HCEC 1CT (cell line): ENCODE measurements at places on chromosomes 3 and 15.

DNA sequence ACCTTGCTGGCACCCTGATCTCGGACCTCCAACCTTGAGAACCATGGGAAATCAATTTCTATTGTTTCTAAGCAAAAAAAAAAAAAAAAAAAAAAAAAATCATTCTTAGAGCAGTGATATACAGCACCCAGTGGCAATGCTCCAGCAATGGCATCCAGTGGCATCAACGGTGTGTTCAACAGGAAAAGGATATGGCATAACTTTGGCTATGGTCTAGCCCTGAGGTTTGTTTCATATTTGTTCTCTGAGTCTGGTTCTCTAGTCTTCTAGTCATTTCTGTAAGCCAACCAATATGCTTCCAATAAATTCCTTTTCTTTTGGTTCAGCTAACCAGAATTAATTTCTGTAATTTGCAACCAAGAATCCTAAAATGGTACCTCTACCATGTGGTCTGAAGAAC is 19.2 kb downstream of the DENND4A start:
- no peak for DNase-seq

DNA sequence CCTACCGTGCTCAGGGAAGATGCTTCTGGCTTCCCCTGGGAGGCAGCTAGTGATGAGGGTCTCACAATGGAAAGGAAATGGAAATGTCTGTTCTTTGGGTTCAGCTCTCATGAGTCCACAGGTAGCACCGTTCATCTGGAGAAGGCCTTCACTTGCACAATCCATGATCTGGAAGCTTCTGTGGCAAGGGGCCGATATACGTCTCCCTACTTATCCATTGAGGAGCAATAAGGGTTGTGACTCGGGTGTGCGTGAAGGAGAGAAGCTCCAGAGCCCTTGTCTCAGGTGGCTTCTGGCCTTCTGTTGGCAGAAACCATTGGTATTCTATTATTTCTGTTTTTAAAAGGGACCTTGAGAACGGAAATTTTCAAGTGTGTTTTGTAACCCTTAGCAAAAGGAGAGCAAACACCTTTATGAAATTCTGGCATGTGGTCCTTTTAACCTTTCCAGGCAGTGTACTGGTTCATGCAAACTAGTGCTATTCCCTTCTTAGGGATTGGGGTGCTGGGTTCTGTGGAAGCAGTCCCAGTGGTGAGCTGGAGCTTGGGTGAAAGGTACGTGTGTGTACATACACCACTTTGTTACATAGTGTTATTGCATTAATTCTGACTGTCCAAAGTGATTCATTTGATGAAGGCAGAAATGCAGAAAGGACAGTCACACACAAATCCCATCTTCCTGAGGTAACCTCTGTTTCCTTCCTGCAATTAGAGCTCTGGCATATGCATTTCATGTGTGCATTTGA is 32.5 kb downstream of the KLF13 start:
- no peak for DNase-seq

DNA sequence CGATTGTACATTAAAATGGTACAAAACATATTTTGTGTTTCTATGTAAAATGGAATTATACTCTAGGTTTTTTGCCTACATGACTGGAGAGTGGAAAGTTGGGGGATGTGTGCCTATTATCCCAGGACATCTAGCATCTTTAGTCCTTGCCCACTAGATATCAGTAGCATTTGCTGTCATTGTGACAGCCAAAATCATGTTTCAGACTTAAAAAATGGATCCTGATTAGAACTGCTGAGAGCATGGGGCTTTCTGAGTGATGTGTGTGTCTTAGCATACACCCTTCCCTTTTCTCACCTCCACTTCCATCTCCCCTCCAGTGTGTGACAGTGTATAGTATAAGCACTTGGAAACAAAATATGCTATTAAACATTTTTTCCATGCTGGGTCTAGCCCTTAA is 13.3 kb downstream of the ARMC8 start:
- no peak for DNase-seq

DNA sequence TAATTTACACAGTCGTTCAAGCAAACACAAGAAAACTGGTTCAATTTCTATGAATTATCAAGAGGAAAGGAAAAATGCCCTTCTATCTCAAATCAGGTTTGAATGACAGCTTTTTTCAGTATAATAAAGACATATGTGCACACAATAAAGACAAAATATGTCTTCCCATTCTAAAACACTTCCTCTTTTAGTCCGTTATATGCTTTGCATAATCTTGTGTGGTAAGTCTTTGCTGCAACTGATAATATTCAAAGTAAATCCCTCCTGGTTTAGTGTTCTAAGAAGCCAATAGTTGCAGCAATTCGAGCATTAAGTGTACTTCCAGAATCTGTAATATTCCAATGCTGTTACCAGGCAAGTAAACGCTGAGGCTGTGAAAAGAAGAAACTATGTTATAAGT is 43.7 kb upstream of the MAPKBP1 start:
- no peak for DNase-seq

- DNase-seq, result no peak
These were observed 17.0 kb downstream of the ILDR1 start for GRCh38 chr3:122004991-122005565.

GRCh38 chr3:117550766-117551165 is 841.2 kb downstream of the TUSC7 start:
- no peak for DNase-seq

DNA sequence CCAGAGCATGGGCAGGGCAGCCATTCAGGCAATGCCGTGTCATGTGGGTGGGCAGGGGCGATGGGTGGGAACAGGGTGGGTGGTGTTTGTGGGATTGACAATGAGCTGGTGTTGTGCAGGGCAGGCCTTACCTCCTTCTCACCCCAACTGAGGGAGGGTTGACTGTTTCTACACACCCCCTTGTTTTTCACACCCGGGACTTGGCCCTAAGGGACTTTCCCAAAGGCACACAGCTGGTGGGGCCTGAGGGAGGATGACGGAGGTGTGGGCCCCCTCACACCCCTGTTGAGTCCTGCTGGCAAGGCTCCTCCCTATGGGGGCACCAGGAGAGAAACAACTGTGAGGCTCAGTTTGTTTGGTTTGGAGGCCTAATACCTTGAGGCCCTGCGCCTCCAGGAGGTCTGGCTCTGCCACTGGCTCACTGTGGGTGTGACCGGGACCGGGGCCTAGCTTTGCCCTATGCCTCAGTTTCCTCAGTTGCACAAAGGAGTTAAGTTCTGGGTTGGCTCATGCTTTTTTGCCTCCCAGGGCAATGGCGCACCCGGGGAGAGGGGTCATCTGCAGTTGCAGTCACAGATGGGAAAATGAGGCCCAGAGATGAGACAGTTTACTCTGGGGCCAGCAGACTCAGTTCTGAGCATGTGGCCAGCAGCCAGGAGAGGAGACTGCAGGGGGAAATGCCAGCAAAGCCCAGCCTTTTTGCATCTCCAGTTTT is 5.1 kb upstream of the DNAH1 start:
- no peak for DNase-seq

DNA sequence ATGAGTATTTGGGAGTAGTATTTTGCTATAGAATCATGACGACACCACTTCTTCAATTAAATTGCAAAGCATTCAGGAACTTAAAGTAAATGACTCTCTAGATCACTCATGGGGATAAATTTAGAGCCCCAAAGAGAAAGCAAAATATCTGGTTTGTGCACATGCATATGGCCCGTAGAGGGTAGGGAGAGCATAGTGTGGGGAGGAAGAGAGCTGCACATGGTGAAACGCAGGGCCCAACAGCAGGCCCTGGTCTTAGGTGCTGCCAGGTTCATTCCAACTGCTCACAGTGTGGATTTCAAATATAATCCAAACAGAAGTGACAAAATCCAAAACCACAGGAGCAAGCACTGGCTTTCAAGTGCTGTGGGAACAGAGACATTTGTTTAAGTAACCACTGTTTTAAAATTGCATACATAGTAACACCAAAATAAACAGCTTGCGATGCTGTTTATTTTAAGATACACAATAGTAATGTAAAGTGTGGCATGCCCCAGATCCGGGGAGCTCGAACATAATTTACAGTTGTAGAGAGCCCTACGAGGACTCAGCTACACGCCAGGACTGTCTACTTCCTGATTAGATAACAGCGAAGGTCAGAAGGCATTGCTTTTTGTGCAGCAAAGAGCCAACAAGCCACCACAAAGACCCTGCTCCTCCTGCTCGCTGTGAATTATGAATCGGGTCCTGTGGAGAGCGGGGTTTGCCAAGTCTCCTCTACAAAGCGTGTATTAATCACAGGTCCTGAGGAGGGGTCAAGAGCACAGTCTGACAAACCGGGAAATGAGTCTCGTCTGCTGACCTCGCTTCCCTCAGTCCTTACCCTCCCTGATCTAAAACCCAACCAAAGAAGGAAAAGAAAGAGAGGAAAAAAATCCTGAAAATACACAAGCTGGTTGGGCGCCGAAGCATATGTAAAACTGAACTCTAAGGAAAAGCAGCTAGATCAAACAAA is 80.6 kb downstream of the MEIS2 start:
- peak; percentile 77 for DNase-seq

DNA sequence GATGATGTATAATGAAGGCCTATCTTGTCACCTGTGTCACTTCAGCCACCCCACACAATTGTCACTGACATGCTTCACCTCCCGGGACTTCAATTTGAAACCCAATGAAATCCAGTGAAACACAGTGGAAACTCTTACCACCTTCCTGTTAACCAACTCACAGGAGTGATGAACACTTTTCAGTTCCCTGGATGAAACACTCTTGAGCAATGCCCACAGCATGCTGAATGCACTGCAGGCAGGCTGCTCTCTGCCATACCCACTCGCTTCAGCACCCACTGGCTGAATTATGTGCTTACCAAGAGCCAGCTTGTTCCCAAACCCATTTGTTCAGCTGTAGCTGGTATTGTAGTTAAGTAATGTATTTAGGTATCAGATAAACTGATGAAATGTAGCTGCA is 47.0 kb downstream of the MAP2K1 start:
- no peak for DNase-seq

DNA sequence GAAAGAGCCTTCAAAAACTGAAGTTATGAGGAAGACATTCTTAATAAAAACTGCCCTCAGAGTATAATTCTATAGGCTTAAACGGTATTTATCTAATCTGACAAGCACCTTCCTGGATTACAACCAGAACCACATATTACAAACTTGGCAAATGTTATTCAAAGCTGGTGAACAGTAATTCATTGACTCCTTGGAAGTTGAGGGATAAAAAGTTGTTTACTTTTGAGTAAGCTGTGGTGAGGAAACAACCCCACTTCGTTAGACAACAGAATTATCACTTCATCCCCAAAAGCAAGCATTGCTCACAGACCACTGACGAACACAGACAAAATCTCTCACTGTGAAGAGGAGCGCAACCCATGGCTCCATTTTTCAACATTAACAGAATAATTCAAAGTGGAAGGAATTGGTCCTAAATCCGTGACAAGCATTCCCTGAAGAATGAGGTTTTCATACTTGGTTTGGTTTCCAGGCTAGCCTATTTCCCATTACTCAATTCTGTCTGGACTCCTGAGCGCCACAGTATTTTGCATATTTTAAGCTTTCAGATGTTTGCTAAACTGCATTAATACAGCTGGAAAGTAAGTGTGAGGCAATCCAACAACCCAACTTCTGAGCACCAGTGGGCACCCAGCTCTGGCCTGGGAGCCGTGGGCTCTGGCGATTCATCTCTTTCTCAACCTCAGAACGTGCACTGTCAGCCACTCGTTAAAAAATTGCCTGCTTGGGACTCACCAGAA is 32.7 kb downstream of the LRIG1 start:
- DNase-seq, result peak; percentile 69

- peak; percentile 28 for DNase-seq
These were observed 33.1 kb upstream of the UBE2Q2 start for GRCh38 chr15:75809986-75810750.

- peak; percentile 78 for DNase-seq
These were observed 203.8 kb upstream of the CD96 start for GRCh38 chr3:111338059-111338698.

DNA sequence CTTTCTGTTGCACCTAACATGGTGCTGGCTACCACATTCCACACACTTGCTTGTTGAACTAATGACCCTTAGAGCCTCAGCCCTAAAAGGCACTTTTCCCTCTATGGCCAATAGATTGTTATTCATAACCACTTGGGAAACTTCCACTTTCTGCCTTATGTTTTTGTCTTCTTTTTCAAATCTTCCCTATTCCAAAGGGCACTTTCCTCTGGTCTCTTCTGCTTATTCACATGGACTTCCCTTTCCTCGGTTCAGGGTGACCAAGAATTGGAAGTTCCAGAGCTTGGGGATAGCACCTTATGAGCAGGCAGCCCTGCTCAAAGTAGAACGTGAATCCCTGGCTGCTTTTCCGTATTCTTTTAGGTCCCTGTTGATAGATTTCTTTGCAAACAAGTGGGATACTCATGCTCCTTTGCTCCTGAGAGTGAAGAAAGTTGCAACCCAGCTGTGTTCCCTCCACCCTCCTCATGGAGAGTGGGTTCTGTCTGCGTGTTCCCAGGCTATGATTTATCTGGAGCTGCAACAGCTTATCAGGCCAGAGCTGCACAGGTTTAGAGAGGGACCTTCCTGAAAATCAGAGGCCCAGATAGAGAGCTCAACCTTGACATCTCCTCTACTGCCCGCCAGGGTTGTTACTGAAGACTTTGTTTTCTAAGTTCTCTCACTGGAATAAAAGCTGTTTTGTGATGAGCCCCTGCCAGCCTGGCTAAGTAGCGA is 58.8 kb upstream of the MYZAP start:
- DNase-seq, result no peak

DNA sequence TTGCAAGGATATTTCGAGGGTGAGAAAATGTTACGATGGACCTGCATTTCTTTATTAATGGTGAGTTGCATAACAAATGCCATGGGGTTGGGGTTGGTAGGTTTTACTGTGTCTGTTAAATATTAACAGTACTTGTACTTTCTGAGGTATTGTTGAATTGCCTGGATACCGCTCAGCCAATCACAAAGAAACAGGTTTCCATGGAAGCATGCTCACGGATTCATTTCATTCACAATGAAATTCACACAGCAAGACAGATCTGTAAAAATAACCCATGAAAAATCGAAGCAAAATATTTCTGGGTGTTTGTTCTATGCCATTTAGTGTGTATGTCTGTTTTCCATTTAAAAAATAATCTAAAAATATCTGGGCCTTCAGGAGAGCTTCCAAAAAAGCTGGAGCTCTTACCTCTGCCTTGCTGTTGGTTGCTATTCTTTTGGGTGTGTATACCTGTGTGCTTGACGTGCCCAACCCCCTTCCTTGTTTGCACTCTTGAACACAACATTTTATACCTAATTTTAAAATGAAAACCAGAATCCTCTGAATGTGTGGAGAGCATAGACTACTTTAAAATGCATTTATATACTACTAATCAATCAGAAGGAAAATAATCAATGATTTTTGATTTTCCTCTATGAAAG is 479.8 kb upstream of the TBL1XR1 start:
- DNase-seq, result no peak
